Mucosa of descending colon (tissue), 3 donors: ENCODE measurements at places on chromosomes 4 and X. TPM values are rescaled to one million over a fixed set of nuclear protein-coding genes. Genes with fewer than 3 reads are reported as not detected.
A peak's percentile ranks its signal among the peaks of the same experiment; 100 is the strongest.

Gene LSM6
- total RNA-seq: 18.9 TPM

Gene NR0B1
- total RNA-seq: not detected

Gene MAGEH1
- 3.8 TPM for total RNA-seq

Gene PDZD4
- total RNA-seq: 2.8 TPM

Gene PPEF2
- not detected for total RNA-seq

Gene NPY2R
- total RNA-seq: 1.7 TPM

Gene GPRASP3
- total RNA-seq: 11.4 TPM

Gene IL9R
- 0.63 TPM for total RNA-seq

Gene ASB9
- 0.63 TPM for total RNA-seq

DNA sequence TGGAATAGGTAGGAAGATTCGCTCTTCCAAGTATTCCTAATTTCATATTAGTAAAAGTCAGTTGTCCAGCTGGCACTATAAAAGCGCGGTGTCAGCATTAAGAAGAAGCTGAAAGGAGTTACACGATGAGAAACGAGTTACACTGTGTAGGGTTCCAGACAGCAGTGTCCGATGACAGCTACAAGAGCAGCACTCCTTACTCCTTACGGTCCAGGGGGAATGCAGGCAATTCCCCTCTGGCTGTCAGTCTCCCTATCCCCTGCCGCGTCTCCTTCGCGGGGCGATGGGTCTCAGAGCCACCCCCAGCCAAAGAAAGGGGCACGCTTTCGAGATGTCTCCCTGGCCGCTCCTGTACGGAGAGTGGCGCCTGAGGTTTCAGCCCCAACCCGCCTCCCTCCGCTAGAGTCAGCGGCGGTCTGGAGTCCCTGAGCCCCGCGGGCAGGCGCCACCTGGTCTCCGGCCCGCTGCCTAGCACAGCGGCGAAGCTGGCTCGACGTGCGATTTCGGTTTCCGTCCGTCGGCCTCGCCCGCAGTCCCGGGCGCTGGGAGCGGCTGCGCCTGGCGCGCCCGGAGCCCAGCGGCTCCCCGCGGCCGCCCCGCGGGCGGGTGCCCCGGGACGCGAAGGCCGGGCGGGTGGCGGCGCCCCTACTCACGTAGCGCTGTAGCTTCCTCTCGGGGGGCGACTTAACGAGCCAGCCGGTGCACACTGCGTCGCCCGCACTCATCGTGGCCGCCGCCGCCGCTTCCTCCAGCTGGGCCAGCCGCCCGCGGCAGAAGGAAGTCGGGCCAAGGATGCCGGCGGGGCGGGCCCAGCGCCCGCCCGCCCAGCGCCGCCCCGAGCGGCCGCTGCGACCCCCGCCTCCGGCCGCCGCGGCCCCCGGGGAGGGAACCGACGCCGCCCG is at the start of gene GAB3:
Gene GAB3, minus strand, starts transcription at position 777 of the 902 bp plus-strand sequence. Its CDS starts 52 bp downstream, at position 725.
- DNase-seq: peak; percentile 58

- DNase-seq: no peak
Measured at GRCh38 chr4:4421356-4421755, 34.5 kb downstream of the NSG1 start.

DNA sequence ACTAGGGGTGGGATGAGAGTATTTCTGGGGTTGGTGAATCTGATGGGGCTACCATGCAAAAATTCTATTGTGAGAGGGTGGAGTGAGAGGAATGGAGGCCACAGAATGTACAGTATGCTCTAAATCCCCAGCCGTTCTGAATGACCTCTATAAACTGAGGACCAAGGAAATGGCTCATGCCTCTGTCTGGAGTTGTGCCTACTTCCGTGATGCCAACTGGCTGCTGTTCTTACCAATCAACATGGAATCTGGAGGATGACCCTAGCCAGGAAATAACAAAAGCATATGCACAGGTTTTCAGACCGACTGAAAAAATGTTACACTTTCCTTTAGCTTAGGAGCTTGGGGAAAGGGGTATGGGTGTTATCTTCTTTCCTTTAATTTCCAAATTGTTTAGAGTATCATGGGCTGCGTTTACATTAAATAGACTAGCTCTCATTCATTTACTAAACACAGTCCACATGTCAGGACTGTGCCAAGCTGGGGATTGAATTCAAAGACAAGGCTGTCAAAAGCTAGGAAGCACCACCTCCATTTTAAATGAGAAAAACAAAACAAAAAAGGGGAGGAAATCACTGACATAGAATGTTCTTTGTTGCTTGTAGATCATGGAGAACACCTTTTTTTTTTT is 20.2 kb upstream of the CCKAR start:
- DNase-seq: no peak

GRCh38 chr4:23822181-23822580 is 67.7 kb downstream of the PPARGC1A start:
- DNase-seq: no peak

GRCh38 chrX:27924261-27924660 is 57.0 kb downstream of the DCAF8L1 start:
- no peak for DNase-seq

DNA sequence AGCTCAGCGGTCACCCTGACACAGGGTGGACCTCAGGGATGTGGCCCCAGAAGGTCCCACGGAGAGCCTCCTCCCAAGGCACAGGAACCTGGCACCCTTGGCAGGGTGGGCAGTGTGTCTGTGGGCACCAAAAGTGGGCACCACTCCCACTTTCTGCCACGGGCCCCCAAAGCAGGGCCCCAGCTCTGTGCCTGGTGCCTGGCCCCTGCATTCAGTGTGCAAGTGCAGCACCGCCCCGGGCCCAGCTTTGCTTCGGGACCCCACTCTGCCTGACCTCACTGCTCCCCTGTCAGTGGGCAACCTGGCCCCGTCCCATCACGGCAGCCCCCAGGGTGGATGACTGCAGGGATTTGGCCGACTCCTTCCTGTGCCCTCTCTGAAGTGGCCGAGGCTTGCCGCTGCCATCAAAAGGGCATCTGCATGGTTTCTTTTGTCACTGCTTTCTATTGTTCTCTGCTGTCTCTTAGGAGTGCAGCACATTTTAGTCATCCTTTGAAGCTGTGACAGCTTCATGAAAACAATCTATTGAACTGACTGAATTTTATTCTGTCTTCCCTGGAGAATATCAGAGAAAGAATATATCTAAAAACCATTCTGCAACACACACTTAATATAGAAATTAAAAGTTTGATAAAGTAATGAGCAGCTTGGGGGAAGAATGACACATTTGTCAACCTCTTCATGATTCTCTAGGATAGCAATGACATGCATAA is 302.4 kb downstream of the FAM47B start:
- peak; percentile 37 for DNase-seq

GRCh38 chrX:8743126-8743732 is 11.3 kb upstream of the ANOS1 start:
- peak; percentile 65 for DNase-seq

DNA sequence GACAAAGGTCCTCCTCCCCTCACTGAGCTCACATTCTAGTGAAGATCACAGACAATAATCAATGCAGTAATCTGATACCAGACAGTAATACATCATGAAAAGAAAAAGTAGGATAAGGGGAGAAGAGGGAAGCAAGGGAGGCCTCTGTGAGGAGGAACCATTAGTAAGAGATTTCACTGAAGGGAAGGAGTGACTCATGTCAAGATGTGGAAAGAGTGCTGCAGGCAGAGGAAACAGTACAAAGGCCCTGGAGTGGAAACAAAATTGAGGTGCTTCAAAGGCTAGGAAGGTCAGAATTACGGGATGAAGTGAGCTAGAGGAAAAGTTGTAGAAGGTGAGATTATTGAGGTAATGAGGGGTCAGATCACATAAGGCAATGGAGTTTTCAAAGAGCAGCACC is 38.1 kb downstream of the LAMTOR3 start:
- DNase-seq: no peak

GRCh38 chr4:53562409-53562808 is 28.9 kb downstream of the LNX1 start:
- no peak for DNase-seq

- no peak for DNase-seq
Measured at GRCh38 chrX:132442691-132443090, 46.1 kb downstream of the MBNL3 start.

GRCh38 chr4:41369680-41370079 is 113.0 kb downstream of the UCHL1 start:
- no peak for DNase-seq

GRCh38 chrX:39267176-39267575 is 465.9 kb downstream of the MID1IP1 start:
- DNase-seq: no peak

DNA sequence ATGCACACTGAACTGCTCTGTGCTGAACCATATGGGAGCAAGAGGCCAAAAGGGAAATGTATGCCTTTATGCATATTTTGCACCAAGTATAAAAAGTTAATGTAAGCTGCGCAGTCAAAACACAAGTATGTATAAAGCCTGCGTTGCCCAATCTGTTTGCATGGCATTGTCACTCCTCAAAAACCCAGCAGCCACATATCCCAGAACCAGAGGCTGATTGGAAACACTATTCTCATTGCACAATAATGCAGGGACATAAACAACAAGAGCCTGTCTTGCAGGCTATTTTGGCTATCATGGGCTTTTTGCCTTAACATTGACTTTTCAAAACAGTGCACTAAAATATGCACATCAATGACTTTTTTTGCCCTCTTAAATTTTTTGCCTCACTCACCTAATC is 5.1 kb upstream of the ASB9 start:
- DNase-seq: no peak

GRCh38 chr4:6322761-6323566 is 53.3 kb downstream of the WFS1 start:
- no peak for DNase-seq

DNA sequence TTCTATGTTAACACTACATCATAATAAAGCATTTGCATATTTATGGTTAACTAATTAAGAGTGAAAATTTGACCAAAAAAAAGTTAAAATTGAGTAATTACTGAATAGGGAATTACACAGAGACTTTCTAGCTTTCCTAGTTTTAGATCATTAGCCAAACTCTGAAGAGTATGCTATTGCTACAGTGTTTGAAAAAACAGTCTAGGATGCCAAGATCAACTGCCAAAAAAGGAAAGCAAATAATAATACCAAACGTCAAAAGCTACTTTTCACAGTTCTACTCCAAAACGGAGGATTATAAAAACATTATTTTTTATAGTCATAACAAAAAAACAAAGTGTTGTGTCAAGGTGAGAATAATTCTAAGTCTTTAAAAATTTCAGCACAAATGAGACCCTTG is 359.8 kb upstream of the CTSO start:
- no peak for DNase-seq
